Suppressor macrophage (primary cell): ENCODE measurements at places on chromosomes 5 and 9.
A peak's percentile ranks its signal among the peaks of the same experiment; 100 is the strongest.

DNA sequence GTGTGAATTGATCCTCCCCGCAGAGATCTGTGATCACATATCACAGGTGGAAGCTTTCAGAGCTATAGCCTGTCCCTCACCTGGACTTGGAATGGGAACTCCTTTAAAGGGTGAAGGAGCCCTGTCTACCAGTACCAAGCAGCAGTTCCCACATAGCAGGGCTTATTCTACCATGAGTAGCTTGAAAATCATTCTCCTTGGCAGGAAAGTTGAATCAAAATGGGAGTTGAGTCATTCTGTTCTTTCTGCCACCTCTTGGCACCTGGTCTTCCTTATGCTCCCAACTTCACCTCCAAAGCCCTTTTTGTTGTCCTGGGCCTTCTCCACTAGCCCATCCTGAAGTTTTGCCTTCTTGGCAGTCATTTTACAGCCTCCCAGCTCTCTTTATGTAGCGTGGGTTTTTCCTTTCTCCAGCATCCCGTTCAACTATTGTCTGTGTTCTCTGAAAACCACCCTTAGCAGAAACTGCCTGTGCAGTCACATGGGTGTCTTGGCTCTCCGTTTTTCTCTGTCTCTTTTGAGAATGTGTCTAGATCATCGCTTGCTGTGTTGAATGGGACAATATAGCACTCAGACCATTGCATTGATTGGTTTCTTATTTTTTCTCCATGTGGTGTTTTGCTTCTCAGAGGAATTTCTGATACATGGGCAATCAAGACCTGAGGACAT lies 222.2 kb downstream of the AOPEP start:
- no peak for DNase-seq

GRCh38 chr9:21030389-21031035 lies 928 bp downstream of the HACD4 start:
- peak; percentile 87 for DNase-seq

- DNase-seq: no peak
Observed at GRCh38 chr5:91010090-91010489, 373.0 kb downstream of the ARRDC3 start.

DNA sequence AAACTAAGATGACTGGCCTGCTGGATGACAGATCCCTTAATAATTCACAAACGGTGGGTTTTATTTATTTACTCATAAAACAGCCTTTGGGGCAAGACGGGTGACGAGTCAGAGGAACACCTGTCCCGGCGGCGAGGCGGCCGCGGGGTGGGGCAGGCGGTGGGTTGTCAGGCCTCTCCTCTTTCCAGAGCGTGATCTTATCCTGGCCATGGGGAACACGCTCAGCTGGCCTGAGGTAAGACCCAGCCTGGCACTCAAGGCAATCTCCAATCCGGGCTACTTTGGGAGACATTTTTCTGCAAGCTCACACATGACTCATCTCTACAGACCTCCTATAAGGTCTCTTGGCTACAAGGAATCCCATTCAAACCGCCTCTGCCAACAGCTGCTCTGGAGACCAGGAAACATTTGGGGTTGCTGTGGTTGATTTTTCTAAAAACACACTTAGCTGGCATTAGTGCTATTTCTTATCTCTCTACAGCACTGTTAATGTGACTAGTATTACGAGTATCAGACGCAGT lies 6.3 kb downstream of the RAPGEF1 start:
- DNase-seq: peak; percentile 69

- DNase-seq: no peak
Observed at GRCh38 chr5:95134326-95134725, 150.6 kb downstream of the MCTP1 start.

- peak; percentile 57 for DNase-seq
Observed at GRCh38 chr5:136066661-136067271, 38.0 kb downstream of the TGFBI start.

GRCh38 chr5:6158974-6159831 lies 219.1 kb downstream of the MED10 start:
- DNase-seq: no peak

DNA sequence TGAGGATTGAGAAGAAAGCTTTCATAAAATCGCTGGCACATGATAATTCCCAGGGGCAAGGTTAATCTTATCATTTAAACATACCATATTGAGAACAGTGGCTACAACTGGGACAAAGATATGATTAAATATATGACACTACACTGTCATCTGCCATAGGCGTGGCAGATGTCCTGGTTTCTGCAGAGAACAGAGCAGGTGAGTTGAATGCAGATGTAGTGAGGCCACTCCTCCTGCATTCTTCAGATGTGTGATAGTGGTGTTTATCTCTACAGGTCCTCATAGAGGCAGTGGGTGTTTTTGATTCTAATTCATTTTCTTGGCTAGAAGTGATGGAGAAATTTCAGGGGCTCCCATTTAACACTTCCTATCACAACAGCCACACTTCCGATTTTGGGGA lies 237.0 kb upstream of the CDH9 start:
- no peak for DNase-seq

DNA sequence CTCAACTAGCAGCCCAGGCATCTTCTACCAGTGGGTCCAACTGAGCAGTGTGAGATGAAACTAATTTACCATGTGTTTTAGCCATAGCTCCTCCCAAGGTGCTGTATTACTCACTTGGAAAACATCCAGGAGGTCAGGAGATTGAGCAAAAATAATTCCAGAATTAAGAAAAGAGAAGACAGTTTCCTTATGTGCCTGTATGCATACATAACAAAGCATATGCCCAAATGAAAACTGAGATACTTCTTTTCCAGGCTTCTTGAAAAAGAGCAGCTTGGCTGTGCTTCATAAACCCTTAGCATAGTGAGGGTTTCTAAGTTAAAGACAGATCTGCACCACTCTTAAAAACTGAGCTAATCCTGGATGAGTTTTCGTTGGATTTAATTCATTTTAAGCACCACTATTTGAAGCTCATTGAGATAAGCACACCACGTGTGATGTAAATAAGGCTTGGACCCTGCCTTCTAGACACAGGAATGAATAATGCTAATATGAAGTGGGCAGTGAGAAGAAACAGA lies 119.4 kb downstream of the ADAMTS12 start:
- no peak for DNase-seq

- DNase-seq: no peak
Observed at GRCh38 chr5:98568336-98568735, 205.1 kb upstream of the RGMB start.

GRCh38 chr5:119410448-119411159 lies 41.7 kb upstream of the HSD17B4 start:
- DNase-seq: no peak
